ENCODE measurements at places on chromosomes 2 and 18.

DNA sequence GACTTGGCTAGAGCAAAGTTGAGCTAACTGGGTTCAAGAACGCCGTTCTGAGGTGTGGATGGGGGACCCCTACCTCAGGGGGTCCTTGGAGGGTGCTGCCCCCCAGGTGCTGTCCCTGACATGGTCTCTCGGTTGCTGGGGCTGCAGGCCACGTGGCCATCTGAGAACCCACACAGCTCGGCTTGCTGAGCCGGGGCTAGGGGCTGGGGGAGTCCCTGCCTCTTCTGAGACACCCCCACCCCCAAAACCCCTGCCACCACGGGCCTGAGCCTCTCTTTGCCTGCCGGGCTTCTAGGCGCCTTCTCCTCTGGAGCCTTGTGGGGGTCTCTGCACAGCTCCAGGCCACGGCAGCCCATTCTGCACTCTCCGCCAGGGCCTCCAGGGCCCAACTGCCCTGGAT lies 52.0 kb upstream of the LAMA1 start:
- DNase-seq, result no peak

- DNase-seq, result no peak
Observed at GRCh38 chr2:205845446-205845845, 163.1 kb downstream of the NRP2 start.

DNA sequence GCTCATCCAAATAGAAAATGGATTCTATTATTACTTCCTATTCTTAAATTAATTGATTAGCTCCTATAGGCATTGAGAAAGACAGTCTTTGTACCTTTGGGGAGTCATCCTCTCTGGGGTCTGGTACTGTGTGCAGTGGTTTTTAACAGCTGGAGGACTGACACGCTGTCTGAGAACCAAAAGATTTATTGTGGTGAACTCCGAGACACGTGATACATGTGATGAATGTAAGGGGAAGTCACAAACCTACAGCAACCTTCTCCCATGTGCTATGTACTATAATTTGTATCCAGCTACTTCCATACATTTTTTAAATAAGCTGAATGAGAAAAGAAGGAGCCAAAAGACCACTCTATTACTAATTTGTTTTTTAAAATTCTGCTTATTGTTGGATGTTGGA lies 133.7 kb downstream of the GALNT3 start:
- DNase-seq, result no peak

GRCh38 chr18:79395761-79396404 lies at the start of gene NFATC1:
Gene NFATC1, plus strand, starts transcription at chr18:79395930. Its CDS starts 295 bp downstream, at chr18:79396225.
- DNase-seq, result no peak

GRCh38 chr2:10311736-10312135 lies 9.0 kb downstream of the HPCAL1 start:
- DNase-seq, result no peak

GRCh38 chr2:240873805-240874714 lies 5.4 kb downstream of the AGXT start:
- no peak for DNase-seq

GRCh38 chr18:79986726-79987125 lies 1.6 kb downstream of the TXNL4A start:
- no peak for DNase-seq

DNA sequence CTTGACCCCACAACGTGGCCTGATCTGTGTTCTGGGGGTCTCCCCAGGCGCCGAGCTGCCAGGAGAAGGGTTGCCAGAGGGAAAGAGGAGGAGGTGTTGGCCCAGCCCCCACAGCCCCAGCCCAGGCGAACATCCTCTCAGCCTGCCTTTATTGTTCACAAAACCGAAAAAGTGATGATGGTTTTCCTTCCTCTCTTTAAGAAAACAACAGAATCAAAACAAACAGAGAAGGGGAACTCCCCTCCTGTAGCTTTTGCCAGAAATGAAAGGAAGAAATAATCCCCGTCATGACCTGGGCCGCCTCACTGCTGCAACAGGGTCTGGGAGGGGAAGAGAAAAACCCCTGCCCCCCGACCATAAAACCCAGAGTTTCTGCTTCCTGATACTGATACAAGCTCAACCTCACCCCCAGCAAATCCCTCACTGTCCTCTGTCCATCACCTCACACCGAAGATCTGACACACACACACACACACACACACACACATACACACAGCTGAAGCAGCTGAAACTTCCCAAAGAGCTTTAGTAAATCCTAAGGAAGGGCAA lies 52.0 kb downstream of the ZFP36L2 start:
- no peak for DNase-seq

DNA sequence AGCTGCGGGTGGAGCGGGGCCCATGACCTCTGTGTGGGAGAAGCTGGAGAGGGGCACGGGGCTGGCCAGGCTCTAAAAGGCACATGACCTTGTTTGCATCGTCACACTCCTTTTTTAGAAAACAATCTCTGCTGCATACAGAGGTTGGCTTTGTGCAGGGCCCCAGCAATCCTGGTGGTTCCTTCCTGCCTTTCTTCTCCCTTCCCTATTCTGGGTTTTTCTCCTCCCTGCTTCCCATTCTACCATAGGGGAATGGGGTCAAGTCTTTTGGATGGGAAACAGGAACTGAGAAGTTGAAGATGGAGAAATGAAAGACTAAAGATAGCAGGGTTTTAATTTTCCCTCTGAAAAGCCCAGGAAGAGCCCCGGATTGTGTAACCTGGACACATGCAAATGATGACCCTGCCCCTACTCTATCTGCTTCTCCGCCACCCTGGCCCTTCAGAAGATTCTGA lies 53.9 kb downstream of the ASAP2 start:
- DNase-seq, result no peak

- no peak for DNase-seq
Observed at GRCh38 chr2:54318821-54319220, 62.8 kb upstream of the TSPYL6 start.

DNA sequence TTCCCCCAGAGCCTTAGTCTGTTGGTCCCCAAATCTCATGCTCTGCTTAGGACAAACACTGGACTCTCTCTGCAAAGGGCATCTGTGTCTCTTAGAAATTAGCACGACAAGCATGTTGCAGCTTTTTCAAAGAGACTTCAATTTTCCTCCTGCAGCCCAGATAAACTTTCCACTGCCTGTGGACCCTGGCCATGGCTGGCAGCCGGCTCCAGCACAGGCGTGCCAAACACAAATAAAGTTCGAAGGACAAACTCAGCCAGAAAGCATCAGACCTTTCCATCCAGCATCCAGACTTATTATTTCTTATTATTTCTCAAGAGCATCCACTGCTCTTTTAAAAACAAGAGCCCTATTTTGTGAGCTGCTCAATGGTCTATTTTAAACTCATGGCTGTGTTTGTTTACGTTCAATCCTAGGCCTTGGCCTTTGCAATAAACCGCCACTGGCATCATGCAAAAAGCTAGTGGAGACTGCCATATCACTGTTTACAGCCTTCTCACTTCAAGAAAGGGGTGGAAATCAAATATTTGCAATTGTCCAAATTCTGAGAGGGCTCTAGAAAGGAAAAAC lies 300.8 kb downstream of the BCL11A start:
- no peak for DNase-seq

GRCh38 chr2:229346816-229347540 lies 75.9 kb upstream of the PID1 start:
- DNase-seq, result no peak

- DNase-seq, result no peak
Observed at GRCh38 chr2:209771474-209772289, at the start of gene UNC80. Gene UNC80, plus strand, starts transcription at chr2:209771832. Its CDS starts 241 bp downstream, at chr2:209772073.

DNA sequence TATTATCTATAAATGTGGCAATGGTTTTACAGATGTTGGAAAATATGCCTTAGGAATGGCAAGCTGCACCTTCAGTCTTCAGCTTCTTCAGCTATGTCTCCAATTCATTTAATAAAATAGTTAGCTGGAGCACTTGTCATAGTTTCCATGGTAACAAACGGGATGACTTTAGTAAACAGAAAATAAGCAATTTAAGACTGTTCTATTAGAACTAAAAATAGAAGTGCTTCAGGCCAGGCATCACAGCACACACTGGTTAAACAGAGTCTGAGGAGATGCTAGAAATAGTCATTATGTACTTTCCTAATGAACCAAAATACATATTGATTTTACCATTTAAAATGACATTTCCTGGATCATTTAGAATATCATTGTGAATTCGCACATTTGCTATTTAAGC lies 195.0 kb downstream of the GCA start:
- DNase-seq, result no peak

DNA sequence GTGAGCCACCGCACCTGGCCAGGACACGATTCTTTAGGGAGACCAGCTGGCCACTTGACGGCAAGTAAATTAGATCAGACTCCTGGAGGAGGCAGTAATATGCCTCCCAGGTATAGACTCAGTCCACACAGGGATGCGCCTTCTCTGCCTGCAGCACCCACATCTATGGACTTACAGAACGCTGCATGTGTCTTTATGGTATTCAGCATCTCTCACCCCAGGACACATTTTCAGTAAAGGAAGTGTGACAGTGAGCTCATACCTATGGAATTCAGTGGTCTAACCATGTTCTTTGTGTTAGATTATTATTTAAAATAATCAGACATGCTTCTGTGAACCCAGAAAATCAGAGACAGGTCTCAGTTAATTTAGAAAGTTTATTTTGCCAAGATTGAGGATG lies 5.9 kb upstream of the NARS1 start:
- DNase-seq, result no peak

DNA sequence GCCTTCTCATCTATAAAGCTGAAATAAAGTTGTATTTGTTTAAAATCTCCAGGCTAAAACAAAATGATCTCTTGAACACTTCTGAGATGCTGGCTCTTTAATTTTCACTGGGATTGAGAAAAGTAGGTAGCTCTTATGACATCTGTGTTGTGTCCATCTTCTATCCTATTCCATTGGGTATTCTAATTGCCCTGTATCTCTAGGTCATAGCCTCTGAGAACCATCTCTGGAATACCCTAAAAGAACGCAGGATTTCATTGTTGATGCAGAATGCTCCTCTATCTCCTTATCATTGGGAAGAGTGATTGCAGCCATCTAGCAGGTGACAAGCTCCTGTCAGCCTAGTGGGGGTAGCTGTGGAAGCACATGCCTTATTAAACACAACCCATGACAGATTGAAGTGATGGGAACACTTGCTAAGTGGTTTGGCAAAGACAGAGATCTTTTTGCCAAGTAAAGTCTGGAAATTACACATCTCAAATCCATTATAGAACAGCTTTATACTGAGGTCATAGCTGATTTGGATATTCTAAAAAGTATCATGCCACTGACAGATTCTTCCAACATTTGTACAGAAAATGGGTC lies 178.2 kb downstream of the TDRD15 start:
- DNase-seq, result no peak

GRCh38 chr2:11417946-11418585 lies 47.9 kb downstream of the E2F6 start:
- no peak for DNase-seq

DNA sequence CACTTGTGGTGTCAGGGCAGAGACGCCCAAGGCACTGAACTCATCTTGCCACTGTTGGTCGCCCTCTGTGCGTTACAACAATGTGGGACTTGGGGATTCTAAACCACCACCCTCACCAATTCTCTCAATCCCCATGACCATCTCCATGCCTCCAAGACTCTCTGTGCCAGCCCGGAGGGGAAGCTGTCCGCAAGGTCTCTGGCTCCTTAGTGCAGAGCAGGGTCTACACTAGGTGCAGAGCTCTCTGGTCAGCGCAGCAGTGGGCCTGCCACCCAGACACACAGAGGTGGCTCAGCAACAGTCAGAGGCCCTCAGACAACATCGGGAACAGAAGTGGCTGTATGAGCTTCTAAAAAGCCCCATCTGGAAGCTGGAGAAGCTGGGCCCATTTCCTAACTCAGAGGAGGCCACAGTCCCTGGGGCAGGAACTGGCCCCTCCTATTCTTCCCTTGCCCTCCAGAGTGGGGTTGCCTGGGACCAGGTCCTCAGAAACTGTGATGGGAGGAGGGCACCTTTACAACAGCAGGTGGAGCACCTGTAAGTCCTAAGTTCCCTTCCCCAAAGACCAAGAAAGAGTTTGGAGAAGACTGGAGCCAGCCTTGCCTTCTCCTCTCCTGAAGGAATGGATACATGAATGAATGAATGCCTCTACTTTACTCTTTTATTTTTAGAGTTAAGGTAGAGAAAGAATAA lies 37.7 kb downstream of the SERTAD2 start:
- no peak for DNase-seq

DNA sequence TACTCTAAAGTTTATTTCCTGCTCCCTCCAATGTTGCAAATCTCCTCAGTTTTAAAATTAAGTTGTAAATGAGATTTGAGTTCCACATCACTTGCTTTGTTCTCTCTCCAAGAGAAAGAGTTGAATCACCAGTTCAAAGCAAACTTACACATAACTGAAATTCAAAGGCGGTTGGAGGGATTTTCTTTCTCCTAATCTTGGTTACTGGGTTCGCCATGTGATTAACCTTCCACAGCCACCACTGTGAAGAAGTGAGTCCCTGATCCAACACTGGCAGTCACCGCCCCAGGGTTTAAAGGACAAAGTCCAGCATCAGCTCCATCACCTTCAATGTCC lies 247.1 kb downstream of the MYCN start:
- no peak for DNase-seq

DNA sequence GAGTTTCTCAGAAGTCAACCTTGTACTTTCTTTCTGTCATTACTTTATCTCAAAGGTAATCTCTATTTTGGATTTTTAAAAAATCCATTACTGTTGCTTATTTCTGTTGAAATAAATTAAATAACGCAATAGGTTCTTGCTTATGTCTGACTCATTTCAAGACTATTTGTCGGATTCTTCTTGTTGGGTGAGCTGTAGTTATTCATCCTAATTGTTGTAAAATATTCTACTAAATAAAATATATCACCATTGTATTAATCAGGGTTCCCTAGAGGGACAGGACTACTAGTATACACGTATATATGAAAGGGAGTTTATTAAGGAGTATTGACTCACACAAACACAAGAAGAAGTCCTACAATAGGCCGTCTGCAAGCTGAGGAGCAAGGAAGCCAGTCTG lies 403.9 kb upstream of the CYRIA start:
- DNase-seq, result no peak

- DNase-seq, result no peak
Observed at GRCh38 chr2:64514008-64514407, 10.1 kb upstream of the AFTPH start.

- DNase-seq, result no peak
Observed at GRCh38 chr2:65782186-65782585, 349.8 kb upstream of the SPRED2 start.

GRCh38 chr2:157735532-157735931 lies 106.9 kb upstream of the ACVR1C start:
- DNase-seq, result no peak

GRCh38 chr2:3784731-3785130 lies 81.4 kb downstream of the DCDC2C start:
- no peak for DNase-seq

- DNase-seq, result no peak
Observed at GRCh38 chr2:157087373-157088002, 170.0 kb upstream of the GALNT5 start.

- DNase-seq, result no peak
Observed at GRCh38 chr18:49901862-49902340, 88.6 kb upstream of the ACAA2 start.

- DNase-seq, result no peak
Observed at GRCh38 chr18:75244351-75245313, 34.0 kb downstream of the TSHZ1 start.

DNA sequence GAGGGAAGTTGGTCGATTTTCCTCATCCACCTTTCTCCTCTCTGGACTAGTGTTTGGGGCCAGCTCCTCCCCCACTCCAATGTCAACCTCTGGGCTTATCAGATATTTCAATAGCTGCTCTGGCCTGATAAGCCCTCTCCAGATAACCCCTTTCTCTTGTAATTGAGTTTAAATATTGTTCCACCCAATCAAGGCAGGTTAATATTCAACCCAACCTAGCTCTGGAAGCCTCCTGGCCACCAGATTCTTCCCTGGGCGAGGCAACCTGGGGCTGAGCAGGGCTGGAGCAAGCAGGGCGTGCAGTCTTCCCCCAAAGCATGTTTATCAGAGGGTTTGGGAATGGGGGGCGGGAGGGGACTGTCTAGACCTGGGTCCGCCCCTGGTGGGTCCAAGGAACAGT lies 73.8 kb downstream of the TFCP2L1 start:
- DNase-seq, result no peak

Measured in HCT116 (cell line).